ENCODE measurements at places on chromosomes 6 and 20.
A peak's percentile ranks its signal among the peaks of the same experiment; 100 is the strongest.

- no peak for DNase-seq
Measured at GRCh38 chr6:71388068-71388744, 99.6 kb downstream of the OGFRL1 start.

DNA sequence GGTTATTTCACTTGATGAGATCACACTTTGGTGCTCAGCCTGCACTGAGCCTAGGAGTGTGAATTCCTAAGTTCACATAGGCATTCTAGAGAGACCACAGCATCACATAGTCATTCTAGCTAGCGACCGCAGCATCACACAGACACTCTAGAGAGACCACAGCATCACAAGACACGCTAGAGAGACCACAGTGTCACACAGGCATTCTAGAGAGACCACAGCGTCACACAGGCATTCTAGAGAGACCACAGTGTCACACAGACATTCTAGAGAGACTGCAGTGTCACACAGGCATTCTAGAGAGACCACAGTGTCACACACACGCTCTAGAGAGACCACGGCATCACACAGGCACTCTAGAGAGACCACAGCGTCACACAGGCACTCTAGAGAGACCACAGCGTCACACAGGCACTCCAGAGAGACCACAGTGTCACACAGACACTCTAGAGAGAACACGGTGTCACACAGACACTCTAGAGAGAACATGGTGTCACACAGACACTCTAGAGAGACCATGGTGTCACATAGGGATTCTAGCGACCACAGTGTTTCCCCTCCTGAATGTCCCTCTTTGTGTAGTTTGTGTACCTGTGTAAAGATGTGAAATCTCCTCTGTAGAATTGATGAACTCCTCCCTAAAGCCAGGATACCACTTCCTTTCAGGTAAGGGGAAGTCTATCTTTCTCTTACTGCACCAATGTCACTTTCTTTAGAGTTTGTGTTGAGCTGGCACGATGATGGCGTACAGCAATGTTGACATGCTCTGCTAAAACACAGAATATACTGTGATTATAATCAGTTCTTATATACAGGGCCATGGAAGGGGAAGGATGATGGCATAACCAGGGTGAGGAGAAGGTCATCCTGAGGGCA is 169.4 kb downstream of the ZDHHC14 start:
- peak; percentile 63 for DNase-seq

DNA sequence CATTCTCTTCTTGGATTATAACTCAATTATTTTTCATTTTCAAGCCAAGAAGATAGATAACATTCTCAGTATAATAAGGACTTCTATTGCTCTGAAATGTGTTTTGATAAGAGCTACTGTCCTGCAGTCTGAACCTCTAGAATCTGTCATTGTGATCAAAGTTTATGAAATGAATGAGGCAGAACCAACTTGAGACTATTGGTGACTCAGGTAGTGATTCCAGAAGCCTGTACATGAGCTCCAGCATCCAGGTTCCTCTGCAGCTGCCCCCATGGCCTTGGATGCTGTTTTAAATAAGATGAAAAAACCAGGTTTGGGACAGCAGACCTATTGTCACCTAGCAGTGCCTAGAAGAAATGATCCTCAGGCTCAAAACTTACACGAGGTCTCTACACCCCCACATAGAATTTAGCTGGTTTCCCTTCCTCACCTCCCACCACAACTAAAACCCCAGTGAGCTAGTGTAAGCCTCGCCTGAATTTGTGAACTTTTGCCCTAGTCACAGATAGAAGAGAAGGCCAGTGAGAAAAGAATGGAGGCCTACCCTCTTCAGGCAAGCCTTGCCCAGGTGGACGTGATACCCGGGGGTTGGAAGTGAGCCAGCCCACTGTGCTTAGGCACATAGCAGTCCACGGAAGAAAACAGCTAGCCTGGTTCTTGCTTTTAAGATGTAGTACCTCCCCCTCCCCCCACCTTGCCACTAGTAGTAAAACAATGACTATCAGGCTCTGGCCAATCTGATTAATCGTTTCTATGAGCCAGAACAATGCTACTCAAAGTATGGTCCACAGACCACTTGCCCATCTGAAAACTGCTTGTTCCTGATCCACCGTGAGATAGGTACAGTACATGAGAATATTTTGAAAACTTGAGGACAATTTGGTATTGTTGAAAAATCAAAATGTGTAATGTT is 73.0 kb upstream of the SYNJ2 start:
- DNase-seq, result no peak

DNA sequence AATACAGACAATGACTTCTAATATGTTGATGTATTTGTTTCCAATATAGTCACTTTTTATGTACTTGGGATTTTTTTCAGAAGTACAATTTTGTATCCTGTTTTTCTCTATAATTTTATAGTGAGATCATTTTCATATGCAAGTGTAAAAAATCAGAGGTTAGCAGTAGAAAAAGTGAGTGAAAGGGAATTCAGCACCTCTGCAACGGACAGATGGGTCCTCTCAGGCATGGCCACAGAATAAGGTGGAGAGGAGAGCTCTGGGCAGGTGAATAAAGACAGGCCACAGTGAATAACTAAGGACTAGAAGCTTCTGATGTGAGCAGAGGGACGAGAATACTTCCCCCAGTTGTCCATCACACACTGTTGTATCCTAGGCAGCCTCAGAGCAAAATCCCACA is 210.1 kb upstream of the CNR1 start:
- no peak for DNase-seq

GRCh38 chr6:132715881-132716637 is 2.2 kb upstream of the VNN1 start:
- no peak for DNase-seq

DNA sequence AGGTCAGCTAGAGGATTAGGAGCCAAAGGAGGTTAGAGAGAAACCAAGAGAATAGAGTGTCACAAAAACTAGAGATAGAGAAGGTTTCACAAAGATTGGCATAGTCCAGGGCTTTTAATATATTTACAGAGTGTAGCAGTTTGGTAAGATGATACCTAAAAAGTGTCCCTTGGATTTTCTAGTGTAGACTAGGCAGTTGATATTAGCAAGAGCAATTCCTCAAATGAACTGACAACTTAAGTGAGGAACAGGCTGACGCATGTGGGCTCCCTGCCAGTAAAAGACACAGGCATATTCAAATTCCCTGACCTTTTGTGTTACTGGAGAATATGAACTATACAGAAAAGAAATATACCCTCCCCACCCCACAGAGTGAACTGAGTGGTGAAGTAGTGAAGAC is 40.1 kb downstream of the VTA1 start:
- no peak for DNase-seq

GRCh38 chr6:85996034-85996375 is 353.3 kb upstream of the SYNCRIP start:
- no peak for DNase-seq

- DNase-seq, result peak; percentile 28
Measured at GRCh38 chr6:163716690-163717089, 302.2 kb downstream of the QKI start.

- DNase-seq, result no peak
Measured at GRCh38 chr6:138678168-138678567, 95.4 kb upstream of the CCDC28A start.

- no peak for DNase-seq
Measured at GRCh38 chr6:55450005-55450404, 122.7 kb downstream of the GFRAL start.
